ENCODE measurements at places on chromosomes 13 and 19. TPM values are rescaled to one million over a fixed set of nuclear protein-coding genes. Genes with fewer than 3 reads are reported as not detected.

COG3 gene
- 15.1 TPM for total RNA-seq

DNA sequence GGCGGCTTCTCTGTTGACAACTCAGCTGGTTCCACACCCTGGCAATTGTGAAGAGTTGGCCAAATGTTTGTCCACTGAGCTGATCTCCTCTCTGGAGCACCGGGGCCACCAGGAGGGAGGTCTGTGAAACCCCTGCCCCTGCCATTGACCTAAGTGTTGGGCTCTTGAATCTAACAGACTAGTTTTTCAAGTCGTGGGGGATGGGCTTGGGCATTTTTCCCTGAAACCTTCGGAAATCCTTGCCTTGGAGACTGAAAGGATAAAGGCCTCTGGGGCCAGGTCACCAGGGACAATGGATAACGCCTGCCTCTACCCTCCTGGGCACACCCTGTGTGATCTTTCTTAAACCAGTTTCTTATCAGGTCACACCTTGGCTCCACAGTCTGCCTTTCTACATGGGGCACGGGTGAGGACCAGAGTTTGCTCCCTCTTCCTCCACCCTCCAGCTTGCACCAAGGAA lies 881 bp downstream of the GEMIN7 start:
- no peak for DNase-seq

IZUMO2 gene
- total RNA-seq, result not detected

- DNase-seq, result no peak
Measured at GRCh38 chr19:19111967-19112580, 26.2 kb downstream of the TMEM161A start.

GRCh38 chr13:59746291-59746962 lies 417.3 kb downstream of the DIAPH3 start:
- DNase-seq, result no peak

- no peak for DNase-seq
Measured at GRCh38 chr13:110965038-110965754, 50.3 kb upstream of the ANKRD10 start.

- DNase-seq, result peak; percentile 33
Measured at GRCh38 chr13:114002009-114002544, 28.2 kb upstream of the C13orf46 start.

DNA sequence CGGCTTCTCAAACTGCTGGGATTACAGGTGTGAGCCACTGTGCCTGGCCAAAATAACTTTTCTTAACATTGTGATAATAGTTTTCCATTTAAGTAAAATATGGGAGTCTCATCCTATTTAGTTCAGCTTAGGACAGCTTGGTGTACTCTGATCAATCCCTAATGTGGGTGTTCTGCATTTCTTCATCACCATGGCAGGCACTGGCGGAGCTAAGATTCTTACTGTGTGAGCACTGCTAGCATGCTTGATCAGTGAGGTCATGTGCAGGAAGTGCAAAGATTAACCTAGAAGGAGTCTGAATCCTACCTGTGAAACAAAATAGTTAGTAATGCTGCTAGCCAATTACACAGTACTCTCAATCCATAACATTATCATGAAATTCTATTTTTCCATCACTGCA lies 1684.2 kb upstream of the SLC10A2 start:
- DNase-seq, result no peak

GRCh38 chr13:112722433-112723263 lies 32.8 kb downstream of the ATP11A start:
- peak; percentile 75 for DNase-seq

GRCh38 chr19:18379803-18380747 lies 5.9 kb upstream of the GDF15 start:
- DNase-seq, result peak; percentile 89

All from left ventricle myocardium superior (tissue), 1 donor.